Activated naive CD4-positive, alpha-beta T cell treated with anti-CD3 and anti-CD28 coated beads for 36 hours (primary cell): ENCODE measurements at places on chromosomes 2 and 18.

DNA sequence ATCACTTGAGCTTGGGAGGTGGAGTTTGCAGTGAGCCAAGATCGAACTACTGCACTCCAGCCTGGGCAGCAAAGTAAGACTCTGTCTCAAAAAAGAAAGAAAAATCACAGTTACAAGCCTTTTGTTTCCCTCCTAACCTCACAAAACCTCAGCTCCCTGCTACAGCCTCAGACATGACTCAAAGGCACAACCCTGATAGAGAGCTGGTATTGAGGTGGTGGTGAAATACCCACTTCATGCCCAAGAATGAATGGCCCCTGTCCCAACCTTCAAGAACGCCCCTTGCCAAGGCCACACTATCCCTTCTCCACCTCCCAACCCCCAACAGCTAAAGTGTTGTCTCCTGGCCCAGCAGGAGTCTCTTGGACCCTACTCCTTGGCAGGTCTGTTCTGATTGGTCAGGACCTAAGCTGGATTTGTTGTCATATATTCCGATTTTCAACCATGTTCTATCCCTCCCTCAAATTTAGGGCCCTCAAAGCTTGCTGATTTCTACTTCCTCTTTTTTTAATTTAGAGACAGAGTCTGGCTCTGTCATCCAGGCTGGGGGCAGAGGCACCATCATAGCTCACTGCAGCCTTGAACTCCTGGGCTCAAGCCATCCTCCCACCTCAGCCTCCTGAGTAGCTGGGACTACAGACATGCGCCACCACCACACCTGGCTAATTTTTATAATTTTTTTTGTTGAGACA, 61.9 kb upstream of the BZW1 start:
- no peaks in the 10 kb centered on the region for H3K27me3 ChIP-seq
- H3K27ac ChIP-seq = no peak overlapping the region
- H3K4me3 ChIP-seq = no peak overlapping the region
- H3K36me3 ChIP-seq = no peaks in the 10 kb centered on the region
- no peak for DNase-seq

DNA sequence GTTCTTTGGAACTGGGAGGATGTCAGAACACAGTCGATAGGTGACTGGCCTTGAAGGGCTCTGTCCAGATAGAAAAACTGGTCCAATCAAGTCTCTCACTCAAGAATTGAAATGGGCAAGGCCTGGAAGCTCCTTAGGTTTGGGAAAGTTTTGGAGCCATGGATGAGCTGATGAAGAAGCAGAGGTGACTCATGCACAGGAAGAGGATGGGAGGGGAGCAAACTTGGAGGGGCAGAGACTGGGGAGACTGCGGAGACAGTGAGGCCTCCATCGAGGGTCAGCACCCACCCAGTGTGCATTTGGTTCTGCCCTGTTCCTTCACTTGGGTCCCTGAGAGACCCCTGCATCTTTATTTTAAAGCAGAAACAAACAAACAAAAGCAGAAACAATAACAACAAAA, 41.1 kb downstream of the SOWAHC start:
- H3K36me3 ChIP-seq = no peaks in the 10 kb centered on the region
- no peak for DNase-seq
- peaks cover 11% of the 10 kb centered on the region for H3K27me3 ChIP-seq
- no peaks in the 10 kb centered on the region for H3K4me1 ChIP-seq

GRCh38 chr2:84925336-84925723, 19.9 kb downstream of the TMSB10 start:
- peak overlapping the region; percentile 97 for H3K27ac ChIP-seq
- H3K36me3 ChIP-seq = no peaks in the 10 kb centered on the region
- DNase-seq = no peak
- H3K4me3 ChIP-seq = peak overlapping the region; percentile 87

GRCh38 chr2:29240601-29241000, 125.4 kb downstream of the CLIP4 start:
- no peak for DNase-seq
- no peaks in the 10 kb centered on the region for H3K4me1 ChIP-seq
- peaks cover 5% of the 10 kb centered on the region for H3K27me3 ChIP-seq
- no peak overlapping the region for H3K27ac ChIP-seq
- no peaks in the 10 kb centered on the region for H3K36me3 ChIP-seq

DNA sequence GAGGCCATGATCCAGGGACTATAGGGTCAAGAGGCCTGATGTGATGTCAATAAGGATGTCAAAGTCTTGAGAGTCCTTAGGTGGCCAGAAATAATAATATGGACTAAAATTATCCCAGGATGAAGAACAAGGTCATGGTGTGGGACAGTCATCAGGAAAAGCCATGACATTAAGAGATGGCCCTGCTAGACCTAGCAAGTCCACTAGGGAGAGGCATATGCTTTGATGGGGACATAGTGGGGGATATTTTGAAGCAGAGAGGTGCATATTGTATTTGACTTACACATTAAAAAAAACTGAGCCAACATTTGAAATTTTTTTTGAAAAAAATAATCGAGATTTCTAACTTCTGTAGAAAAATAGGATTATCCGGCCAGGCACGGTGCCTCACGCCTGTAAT, 53.3 kb upstream of the CXCR4 start:
- DNase-seq = no peak
- H3K4me3 ChIP-seq = no peak overlapping the region
- no peaks in the 10 kb centered on the region for H3K27me3 ChIP-seq
- no peak overlapping the region for H3K27ac ChIP-seq
- H3K36me3 ChIP-seq = no peaks in the 10 kb centered on the region
- peaks cover 7% of the 10 kb centered on the region for H3K4me1 ChIP-seq

DNA sequence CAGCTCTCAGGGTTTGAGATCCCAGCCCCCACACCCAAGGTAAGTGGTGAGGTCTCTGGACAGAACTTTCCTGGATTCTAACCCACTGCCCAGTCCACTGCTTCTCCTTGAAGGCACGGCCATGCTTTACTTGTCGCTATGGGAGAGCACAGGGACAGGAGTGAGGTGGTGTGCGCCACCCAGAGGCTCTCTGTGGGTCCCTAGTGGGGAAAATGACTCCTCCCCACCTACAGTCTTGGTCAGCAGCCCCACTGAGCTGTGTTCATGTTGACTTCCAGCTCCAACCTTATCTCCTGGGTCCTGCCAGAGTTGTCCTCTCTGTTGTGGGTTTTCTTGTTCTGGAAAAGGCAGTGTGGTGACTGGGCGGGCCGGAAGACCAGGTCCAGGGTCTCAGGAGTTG, 11.1 kb downstream of the TET3 start:
- no peak overlapping the region for H3K4me3 ChIP-seq
- DNase-seq = no peak
- H3K27me3 ChIP-seq = no peaks in the 10 kb centered on the region
- peaks cover 29% of the 10 kb centered on the region for H3K36me3 ChIP-seq
- H3K27ac ChIP-seq = no peak overlapping the region

GRCh38 chr2:189232759-189233406, 53.3 kb upstream of the COL5A2 start:
- H3K4me1 ChIP-seq = peaks cover 25% of the 10 kb centered on the region
- no peaks in the 10 kb centered on the region for H3K27me3 ChIP-seq
- H3K27ac ChIP-seq = peak overlapping the region; percentile 31
- no peak overlapping the region for H3K4me3 ChIP-seq

DNA sequence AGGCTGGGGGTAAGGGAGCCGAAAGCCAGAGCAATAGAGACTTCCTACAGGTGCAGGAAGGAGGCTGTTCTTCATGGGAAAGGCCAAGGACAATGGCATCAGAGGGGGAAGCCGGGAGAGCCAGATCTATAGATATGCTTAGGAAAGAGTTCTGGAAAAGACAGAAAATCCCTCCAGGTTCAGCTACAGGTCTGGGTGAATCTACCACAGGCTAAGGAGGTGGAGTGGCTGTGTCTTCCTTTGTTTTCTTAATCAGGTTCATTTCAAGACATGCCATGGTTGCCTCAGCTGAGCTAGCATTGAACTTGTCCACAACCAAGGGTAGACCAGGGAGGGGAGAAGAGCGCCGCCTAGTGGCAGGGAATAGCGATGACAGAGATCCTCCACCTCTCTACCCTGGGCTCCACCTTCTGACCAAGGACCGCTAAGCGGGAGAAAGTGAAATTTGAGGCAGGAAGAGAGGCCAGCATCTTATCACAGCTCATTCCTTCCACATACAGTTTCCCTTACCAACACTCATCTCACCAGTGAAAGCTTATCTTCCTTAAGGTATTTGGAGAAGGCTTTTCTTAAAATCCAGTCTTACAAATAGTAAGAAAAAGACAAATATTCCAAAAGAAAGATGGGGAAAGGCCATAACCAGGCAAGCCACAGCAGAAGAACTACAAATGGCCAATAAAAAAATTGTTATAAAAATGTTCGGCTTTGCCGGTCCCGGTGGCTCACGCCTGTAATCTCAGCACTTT, 74.2 kb downstream of the VIT start:
- no peaks in the 10 kb centered on the region for H3K4me1 ChIP-seq
- H3K27ac ChIP-seq = no peak overlapping the region
- no peaks in the 10 kb centered on the region for H3K36me3 ChIP-seq
- H3K27me3 ChIP-seq = peaks cover 3% of the 10 kb centered on the region

DNA sequence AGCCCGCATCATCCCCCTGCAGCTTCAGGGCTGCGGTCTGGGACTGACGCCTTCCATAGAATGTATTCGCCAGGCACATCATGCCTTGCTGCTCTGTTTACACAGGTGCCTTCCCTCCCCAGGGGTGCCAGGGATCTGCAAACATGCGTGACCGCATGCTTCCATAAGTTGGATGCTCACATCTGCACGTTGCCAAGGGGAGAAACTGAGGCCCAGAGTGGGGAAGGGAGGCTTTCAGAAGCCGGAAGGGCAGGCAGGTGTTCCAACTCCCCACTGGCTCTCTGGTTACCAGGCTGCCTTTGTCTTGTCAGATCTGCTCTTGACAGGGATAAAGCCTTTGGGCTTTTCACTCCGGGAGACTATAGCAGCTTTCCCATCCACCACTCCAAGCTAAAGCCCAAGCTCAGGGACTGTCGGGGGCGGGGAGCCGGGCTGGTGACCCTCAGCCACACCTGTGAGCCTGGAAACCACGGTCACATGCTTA, 125.8 kb upstream of the TNP1 start:
- H3K27ac ChIP-seq = no peak overlapping the region
- no peaks in the 10 kb centered on the region for H3K36me3 ChIP-seq
- H3K4me1 ChIP-seq = no peaks in the 10 kb centered on the region

DNA sequence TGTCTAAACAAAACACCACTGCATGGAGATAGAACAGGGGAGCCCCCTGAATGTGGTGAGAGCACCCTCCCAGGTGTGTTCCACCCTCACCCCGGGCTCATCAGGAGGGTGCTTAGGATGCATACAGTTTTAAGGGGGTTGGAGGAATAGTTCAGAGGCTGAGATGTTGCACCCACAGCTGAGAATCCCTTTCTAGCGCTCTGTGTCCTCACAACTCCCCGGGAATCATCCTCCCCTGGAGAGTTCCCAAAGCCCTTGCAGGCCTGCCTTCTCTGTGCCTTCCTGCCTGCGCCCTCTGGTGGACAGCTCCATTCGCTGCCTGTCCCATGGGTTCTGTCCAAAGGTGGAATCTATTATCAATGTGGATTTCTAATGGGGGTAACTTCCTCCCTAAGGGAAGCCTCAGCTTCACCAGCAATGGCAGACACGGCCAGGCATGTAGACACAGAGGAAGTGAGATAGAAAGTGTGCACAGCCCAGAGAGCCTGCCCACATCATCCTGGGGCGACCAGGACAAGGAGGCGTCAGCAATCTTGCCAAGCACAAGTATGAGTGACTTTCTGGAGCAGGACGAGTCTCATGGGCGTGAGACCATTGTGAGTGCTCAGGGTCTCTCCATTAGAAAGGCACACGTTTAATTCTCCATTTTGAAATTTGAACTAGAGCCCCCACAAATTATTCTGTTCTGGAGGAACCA, 1.2 kb upstream of the UGT1A5 start:
- no peak overlapping the region for H3K27ac ChIP-seq
- peaks cover 11% of the 10 kb centered on the region for H3K27me3 ChIP-seq
- DNase-seq = peak; percentile 82

- DNase-seq = no peak
- H3K27me3 ChIP-seq = peaks cover 2% of the 10 kb centered on the region
- H3K36me3 ChIP-seq = no peaks in the 10 kb centered on the region
- no peak overlapping the region for H3K4me3 ChIP-seq
- H3K4me1 ChIP-seq = no peaks in the 10 kb centered on the region
Measured at GRCh38 chr2:150609831-150610582, 122.5 kb upstream of the RND3 start.
